Fibroblast of villous mesenchyme (primary cell): ENCODE measurements at places on chromosomes 7 and 10.

DNA sequence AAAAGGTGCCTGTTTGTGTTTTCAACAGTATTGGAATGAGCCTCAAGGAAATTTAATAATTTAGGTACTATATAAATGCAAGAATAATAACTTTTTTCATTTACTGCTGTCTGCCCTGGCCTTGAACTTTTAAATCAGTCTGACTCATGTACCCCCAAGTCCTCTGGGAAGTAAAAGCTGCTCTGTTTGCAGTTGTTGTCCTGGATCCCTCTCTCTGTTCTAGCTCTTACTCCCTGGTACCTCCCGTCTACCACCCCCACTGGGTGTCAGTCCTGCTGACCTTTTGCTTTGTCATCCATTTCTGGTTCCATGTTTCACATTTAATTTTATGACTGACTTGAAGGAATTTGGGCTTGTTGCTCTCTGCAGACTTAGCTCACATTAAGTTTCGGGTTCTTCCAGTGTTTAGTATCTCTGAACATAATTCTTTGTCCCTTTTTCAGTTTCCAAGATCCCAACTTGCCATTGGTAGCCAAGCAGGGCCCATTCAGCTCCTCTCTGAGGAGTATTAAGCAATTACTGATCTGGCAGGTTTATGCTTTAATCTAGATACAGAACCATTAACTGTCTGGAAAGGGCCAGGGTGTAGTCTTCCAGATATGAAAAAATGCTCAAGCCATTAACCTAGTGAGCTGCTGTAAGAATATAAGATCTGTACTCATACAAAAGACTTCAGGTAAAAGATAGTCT, 208.7 kb upstream of the FAM3C start:
- peak; percentile 11 for DNase-seq

GRCh38 chr7:154861589-154861988, 141.3 kb downstream of the PAXIP1 start:
- no peak for DNase-seq

DNA sequence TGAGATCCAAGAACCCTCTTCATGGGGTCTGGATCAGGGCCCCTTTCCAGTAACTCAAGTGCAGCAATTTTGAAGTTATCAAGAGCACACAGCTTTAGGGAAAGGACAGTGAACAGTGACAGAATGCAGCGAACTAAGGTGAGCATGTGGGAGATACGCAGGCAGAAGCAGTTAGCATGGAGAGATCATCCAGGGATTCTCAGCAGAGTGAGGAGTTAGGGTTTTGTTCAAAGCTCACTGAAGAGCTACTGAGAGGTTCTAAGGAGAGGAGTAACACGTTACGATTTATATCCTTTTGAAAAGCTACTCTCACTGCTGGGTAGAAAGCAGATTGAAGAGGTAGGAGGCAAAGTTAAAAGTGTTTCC, 83.6 kb upstream of the MPP7 start:
- DNase-seq, result no peak

DNA sequence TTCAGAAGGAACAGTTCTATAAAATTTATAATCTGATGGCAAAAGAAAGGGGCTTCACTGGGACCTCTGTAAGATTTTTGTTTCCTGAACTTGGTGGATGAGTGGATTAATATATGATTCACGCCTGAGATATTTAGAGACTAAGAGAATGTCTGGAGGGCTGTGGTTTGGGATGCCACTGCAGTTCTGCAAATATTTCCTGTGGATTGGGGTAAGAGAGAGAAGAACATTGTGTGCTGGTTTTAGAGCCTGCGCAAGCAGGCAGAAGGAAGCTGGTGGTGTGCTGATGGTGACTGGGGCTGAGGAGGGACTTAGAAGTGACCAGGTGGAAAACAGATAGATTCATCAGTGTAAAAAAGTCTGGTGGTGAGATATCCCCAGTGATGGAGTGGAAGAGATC, 87.0 kb downstream of the SUGCT start:
- DNase-seq, result peak; percentile 97

DNA sequence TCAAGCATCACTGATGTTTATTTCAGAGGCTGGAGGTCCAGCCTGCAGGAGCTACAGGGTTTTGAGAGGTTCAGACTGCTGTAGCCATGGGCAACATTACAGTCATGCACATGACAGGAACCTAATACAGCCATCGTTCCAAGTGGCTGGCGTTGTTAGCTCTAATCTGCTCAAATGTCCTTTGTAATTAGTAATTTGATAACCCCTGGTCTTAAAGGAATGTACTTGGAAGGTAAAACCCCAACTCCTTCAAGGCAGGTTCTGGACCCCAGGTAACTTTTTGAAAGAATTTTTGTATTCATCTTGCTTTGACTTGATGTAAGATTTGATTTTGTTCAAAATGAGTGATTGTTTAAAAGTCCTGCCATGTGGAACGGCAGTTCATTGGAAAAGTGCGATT, 34.7 kb upstream of the FOXI2 start:
- no peak for DNase-seq

GRCh38 chr7:33903791-33904680, 1.3 kb upstream of the BMPER start:
- DNase-seq, result peak; percentile 56

- peak; percentile 27 for DNase-seq
Observed at GRCh38 chr10:23994459-23995046, 214.4 kb upstream of the KIAA1217 start.

GRCh38 chr10:29378106-29378505, 89.2 kb downstream of the LYZL1 start:
- no peak for DNase-seq

DNA sequence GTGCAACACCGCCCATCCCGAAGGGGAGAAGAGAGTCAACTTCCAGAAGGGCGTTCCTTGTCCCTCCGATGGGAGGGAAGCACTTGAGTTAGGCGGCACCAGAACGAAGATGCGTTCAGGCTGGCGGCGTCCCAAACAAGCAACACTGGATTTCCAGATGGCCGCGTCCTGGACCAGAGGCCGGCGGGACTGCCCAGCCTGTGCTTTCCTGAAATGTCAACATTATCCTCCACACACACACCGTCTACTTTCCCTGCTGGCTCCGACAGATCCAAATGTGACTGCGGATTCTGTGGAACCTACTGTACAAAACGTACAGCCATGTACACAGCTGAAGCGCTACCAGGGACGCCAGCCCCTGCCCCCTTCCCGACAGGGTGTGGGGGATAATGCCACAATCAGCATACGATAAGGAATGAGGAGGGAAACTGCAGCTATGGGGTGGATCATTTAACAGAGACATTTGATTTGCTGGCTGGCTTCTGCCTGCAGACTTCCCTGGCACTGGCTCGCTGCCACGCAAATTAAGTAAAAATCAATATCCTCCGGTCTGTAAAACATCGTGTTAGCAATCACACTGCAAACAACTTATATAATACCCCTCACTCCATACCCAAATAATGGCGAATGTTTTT, 82.1 kb downstream of the ZRANB1 start:
- peak; percentile 74 for DNase-seq

DNA sequence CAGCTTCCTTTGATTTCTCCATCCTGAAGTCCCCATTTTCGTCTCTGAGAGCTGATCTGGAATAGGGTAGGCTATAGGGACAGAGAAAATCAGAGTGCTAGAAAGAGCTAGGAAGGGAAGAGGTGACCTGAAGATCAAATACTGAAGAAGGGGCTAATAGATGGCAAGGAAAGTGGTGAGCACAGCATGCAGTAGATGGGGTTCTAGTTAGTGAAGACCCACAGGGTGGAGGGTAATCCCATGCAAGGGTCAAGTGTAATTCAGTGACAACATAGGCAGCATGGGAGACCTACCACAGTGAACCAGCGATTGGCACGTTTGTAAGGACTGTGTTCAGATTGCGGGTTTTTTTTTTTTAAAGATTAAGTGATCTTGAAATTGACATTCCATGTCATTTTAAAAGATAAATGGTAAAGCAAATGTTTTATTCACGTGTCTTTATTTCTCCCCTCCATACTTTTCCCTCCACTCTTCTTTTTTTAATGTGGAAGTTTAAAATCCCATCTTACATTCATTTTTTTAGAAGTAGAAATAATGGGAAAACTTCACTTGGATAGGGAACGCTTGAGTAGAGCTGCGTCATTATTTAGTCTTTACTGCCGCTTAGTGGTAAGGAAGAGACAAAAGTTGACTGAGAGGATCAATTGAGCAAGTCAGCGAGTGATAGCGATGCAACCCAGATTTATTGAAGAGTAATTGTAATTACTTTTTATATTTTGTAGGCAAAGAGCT, 21.0 kb upstream of the ABI1 start:
- DNase-seq, result peak; percentile 77
